GF-D8 (cell line): ENCODE measurements at places on chromosomes 1 and 21.

- DNase-seq = no peak
Observed at GRCh38 chr1:87501738-87502137, 173.1 kb downstream of the LMO4 start.

- DNase-seq = no peak
Observed at GRCh38 chr21:44890338-44890931, 16.9 kb upstream of the PTTG1IP start.

DNA sequence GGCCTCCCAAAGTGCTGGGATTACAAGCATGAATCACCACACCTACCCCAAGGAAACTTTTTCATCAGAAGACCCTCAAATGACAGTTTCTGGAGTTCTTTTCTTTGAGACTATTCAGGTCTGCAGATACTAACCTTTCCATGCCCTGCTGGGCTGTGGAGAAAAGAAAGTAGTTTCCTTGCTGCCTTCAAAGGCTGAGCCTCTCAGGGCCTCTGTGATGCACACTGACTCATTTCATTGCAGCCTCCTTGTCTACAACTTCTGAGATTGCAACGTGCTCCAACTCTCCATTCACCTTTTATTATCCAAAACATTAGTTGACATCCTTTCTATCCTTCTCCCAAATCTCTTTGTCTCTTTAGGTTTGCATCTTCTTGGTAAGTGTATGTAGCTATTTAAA, 8.8 kb upstream of the SAMSN1 start:
- no peak for DNase-seq

GRCh38 chr1:86318436-86318835, 77.7 kb downstream of the ODF2L start:
- no peak for DNase-seq

DNA sequence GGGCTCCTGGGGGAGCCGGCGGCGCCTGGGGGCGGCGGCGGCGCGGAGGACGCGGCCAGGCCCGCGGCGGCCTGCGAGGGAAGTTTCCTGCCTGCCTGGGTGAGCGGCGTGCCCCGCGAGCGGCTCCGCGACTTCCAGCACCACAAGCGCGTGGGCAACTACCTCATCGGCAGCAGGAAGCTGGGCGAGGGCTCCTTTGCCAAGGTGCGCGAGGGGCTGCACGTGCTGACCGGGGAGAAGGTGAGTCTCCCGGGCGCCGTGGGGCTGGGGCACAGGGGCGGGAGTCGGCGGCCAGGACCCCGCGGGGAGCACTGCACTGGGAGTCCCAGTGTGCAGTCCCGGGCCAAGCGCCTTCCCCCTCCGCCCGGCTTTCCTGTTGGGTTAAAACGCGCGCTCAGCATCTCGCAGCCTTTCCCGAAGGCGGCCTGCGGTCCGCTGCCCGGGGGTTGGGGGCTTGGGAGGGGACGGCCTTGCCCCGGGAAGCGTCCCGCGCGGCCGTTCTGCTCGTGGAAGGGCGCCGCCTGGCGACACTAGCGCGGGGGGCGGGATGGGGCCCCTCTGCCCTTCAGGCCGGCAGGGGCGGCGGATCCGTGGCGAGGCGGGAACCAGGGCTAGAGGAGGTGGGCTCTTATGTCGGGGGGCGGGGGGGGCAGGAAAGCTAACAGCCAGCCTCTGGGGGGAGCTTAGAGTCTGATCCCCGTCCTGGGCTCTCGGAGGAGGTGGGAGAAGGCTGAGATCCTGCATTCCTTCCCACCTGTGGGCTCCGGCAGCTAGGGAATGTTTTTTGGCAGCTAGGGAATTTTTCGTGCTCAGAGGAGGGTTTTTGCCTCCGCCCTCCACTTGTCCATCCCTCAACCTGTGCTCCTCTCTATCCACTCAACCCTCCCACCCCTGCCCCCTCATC, 1.1 kb downstream of the HUNK start:
- DNase-seq = no peak

- no peak for DNase-seq
Observed at GRCh38 chr21:44626673-44627143, at the start of gene KRTAP10-9. KRTAP10-9 (plus strand) TSS chr21:44627093; CDS start chr21:44627172, 79 bp downstream.

GRCh38 chr1:241048622-241049021, 308.4 kb downstream of the RGS7 start:
- DNase-seq = no peak

DNA sequence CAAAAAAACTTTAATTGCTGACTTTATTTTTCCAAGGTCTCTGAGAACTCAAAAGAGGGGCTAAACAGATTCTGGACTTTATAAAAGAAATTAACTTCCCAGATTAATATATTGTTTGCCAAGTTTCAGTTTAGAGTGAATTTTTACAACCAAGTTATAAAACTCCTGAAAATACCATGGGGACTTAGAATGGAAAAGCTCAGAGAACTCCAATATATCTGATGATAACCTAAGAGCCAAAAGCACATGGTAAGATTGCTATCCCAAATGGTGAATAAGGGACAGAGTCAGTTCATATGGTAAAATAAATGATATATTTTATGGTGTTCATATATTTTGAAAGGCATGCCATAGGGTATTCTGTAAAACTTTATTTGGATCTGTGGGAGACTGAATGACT, 470.9 kb downstream of the TTLL7 start:
- DNase-seq = no peak

- DNase-seq = no peak
Observed at GRCh38 chr1:60341274-60341673, 267.7 kb upstream of the C1orf87 start.

- DNase-seq = no peak
Observed at GRCh38 chr1:31099293-31100032, 33.9 kb upstream of the PUM1 start.

DNA sequence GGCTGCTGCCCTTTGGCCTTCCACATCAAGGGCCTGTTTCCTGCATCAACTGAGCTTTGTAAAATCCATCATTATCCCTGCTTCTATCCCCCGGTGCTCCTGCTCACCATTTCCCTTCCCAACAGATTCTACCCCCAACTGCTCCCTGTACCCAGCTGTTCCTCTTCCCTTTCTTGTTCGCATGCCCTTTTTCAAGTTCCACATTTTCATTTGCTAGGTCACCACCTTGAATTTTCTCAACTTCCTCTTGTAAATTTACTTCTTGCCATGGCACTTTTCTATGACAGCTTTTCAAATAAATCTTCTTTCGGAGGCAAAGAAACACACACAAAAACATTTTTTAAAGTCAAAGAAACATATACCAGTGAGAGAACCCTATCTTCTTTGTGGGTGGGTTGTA, 330.5 kb upstream of the ADGRL2 start:
- no peak for DNase-seq

DNA sequence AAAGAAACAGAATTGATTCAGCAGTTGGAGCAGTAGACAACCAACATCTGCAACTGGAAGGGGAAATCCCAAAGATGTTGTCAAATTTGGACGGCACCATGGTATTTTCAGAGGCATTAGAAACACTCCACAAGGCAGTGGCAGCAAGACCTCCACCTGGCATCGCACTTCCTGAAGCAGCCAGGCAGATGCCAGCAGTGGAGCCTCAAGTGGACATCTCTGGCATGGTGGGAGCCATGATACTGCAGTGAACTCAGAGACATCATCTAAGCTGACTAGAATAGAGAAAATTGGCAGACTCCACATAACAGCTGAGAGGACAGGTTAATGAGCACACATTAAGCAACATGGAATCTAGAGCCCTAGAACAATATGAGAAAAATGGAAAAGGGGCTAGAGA, 33.9 kb upstream of the RGS8 start:
- DNase-seq = no peak

DNA sequence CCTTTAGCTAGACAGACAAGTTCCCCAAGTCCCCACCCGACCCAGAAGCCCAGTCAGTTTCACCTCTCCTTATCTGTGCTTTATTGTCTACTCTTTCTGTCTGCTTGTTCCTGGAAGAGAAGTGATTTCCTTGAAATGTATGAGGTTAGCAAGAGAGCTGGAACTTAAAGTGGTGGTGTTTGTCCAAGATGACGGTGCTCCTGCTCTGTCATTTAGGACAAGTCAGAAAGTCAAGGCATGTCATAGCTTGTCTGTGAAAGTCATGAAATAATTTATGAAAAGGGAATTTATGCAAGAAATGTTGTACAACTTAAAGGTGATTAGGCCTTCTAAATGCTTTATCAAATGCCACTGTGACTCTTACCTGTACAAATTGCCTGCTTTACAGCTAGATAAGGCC, 178.1 kb downstream of the PLA2G4A start:
- DNase-seq = no peak

DNA sequence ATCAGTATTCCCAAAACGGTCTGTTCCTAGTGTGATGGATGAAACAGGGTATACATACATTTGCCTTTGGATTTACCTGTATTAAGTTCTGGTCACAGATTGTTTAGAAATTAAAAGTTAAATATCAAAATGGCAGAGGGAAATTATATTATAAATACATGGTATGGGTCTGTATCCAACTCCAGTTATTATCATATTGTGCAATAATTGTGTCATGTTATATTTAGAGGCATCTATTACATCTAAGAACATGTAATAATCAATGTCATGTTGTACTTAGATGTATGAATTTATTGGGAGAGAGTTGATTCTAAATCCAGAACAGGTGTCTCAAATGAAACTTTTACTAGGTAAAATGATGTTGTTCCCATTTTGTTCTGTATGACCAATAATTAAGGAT, 79.6 kb downstream of the SNX7 start:
- no peak for DNase-seq

- no peak for DNase-seq
Observed at GRCh38 chr1:55210990-55211801, 4.0 kb downstream of the USP24 start.

DNA sequence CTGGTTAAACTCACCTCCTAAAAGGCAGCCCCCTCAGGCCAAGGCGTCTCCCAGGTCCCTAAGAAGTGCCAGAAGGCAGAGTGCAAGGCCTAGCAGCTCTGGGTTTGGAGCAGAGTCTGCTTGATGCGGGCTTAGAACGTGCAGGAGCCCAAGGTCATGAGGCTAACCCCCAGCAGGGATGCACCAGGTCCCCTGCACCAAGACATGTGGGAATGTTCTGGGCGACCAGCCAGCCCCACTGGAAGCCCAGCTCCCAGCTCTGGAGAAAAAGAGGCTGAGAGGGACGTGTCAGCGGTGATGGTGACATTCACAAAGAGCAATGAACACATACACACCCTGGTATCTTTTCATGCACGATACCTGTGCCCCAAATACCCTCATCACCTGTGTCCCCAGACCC, 5.1 kb downstream of the LRRN2 start:
- DNase-seq = no peak

DNA sequence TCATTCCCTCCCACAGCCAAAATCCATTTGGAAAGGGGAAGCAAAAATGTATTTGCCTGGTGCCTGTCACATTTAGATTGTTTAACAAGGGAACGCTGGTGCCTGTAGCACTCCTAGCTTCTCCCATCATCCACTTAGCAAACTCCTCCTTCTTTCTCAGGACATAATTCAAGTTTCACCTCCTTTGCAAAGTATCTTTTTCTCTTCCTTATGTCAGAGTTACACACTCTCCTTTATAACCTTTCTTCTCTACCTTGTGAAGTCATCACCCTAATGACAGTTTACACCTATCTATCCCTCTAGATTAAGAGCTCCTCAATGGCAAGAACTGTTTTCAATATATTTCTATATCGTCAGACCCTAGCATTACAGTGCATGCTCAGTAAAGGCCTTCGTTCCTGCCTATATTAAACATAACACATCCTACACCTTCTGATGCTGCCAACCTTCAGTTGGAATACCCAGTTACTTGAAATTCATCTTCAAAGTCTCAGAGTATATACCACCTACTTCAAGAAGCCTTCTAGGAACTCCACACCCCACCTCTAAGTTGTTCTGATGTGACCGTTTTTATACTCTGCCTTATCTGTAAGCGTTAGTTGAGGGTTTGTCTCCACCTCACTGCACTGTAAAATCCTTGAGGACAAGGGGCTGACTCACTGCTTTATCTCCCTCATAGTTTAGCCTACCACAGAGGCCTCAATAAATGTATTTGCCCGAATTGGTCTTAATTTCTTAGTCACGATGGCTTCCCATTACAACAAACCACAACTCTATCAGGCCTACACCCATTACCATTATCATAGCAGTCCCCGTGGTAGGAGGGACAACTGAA, 1.0 kb upstream of the EPS15 start:
- no peak for DNase-seq

DNA sequence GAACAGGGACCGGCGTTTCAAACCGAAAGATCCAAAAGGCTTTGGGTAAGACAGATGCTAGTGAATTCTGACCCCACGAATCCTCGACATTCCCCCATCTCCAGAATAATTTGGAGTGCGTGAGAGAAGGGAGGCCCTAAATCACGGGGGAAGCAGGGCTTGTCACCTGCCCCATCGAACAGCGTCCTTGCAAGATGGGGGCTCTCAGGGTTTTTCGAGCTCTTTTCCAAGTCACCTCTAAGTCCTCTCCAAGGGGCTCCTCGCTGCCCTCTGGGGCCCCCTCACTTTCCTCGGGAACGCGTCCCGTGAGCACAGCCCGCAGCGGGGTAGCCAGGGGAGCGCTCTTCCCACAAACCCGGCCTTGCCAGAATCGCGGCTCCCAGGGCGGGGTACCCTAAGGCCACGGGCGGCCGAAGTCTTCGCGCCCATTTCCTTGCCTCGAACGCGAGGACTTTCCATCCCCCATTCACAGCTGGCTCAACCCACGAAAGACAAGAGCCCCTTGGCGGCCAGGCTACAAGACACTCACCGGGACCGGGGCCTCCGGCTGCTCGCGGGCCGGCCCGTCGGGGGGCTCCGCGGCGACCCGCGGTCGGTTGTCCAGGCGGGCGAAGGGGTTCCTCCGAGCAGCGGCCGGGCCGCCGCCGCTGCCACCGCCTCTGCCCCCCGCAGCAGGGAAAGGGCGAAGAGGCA, 546 bp downstream of the DONSON start:
- DNase-seq = peak; percentile 11

GRCh38 chr1:167663002-167663772, 33.2 kb downstream of the RCSD1 start:
- no peak for DNase-seq

GRCh38 chr1:25729045-25729444, 70.9 kb upstream of the SELENON start:
- DNase-seq = no peak

DNA sequence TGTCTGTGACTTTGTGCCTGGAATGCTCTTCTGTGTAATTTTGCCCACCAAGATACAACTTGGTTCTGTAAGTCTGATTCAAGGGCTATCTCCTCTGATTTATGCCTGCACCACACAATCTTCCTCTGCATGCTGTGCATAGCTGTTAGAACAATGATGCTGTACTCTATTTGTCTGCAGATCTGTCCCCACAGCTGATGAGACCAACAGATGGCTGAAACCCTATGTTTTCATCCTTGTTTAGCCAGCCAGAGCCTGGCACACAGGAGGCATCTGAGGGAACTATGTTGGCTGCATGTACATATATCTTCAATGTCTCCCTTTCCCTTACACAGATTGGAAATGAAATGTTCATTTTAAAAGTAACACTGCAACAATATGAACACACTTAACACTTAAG, 58.0 kb upstream of the ABCA4 start:
- no peak for DNase-seq

- DNase-seq = no peak
Observed at GRCh38 chr1:211327346-211327921, 801 bp downstream of the TRAF5 start.

- no peak for DNase-seq
Observed at GRCh38 chr1:41864471-41865040, 54.2 kb downstream of the HIVEP3 start.
